ENCODE measurements at places on chromosomes 16 and 17. TPM values are rescaled to one million over a fixed set of nuclear protein-coding genes. Genes with fewer than 3 reads are reported as not detected.

Gene PTX4
- 0.17 TPM for total RNA-seq

Gene PMP22
- total RNA-seq = 20.2 TPM

Gene MMP25
- under 0.01 TPM for total RNA-seq

Gene NACA2
- not detected for total RNA-seq

Gene TAC4
- total RNA-seq = not detected

Gene CORO6
- 3.5 TPM for total RNA-seq

Gene TMC6
- total RNA-seq = 33.3 TPM

Gene MINK1
- 25.5 TPM for total RNA-seq

Gene KRT36
- 0.22 TPM for total RNA-seq

Gene CHST4
- total RNA-seq = not detected

Gene CSF3
- not detected for total RNA-seq

Gene GLIS2
- 0.43 TPM for total RNA-seq

Gene NUPR1
- total RNA-seq = 4.0 TPM

Gene LIG3
- 17.8 TPM for total RNA-seq

Gene HSF4
- 0.54 TPM for total RNA-seq

Gene PLA2G15
- total RNA-seq = 20.0 TPM

Gene CCL13
- total RNA-seq = not detected

Gene PLA2G10
- total RNA-seq = not detected

Gene ADCY9
- total RNA-seq = 7.6 TPM

Gene TRIM72
- not detected for total RNA-seq

Gene TBC1D3
- not detected for total RNA-seq

Gene HASPIN
- 1.4 TPM for total RNA-seq

Gene PDILT
- not detected for total RNA-seq

Gene ARL16
- total RNA-seq = 29.0 TPM

Gene SCGB1C2
- total RNA-seq = not detected

Gene NLRP1
- 7.0 TPM for total RNA-seq

Gene TMEM235
- 2.2 TPM for total RNA-seq

Gene HS3ST2
- 0.09 TPM for total RNA-seq
